ENCODE measurements at places on chromosomes 3 and 15.

- DNase-seq: no peak
Observed at GRCh38 chr3:4232798-4233197, 70.4 kb upstream of the SETMAR start.

- no peak for DNase-seq
Observed at GRCh38 chr15:100778831-100779288, 100.8 kb upstream of the ALDH1A3 start.

- DNase-seq: no peak
Observed at GRCh38 chr15:93985176-93985575, 246.2 kb upstream of the MCTP2 start.

GRCh38 chr3:52398670-52399081 lies 46.2 kb downstream of the SEMA3G start:
- no peak for DNase-seq

DNA sequence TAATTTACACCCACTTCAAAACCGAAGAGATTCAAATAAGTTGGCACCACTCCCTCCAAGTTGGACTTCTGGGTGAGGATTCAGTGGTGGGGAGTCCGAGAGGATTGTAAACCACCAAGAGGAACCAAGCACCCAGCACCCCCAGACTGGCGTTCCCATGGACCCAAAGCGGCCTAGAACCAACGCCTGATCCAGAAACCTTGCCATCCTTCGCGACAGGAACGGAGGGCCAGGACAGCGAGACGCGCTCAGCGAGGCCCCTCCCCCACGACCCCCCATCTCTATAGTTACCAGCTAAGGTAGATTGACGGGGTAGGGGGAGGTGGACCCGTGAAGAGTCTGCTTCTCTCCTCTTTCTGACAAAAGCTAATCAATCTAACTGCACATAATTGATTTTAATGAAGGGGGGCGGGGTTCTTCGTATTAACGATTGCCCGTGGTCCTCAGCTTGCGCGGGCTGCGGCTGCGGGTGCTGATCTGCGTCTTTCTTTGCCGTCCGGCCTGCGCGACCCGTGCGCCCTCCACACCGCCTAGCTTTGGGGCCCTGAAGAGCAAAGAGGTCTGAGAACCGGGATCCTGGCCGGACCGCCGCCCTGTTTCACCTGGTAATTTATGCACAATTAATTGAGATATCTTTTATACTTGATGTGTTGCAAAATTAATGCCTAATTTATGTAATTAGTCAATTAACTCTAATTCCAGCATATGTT lies 10.9 kb upstream of the FOXB1 start:
- no peak for DNase-seq

GRCh38 chr3:34248352-34248751 lies 449.9 kb downstream of the PDCD6IP start:
- DNase-seq: no peak

DNA sequence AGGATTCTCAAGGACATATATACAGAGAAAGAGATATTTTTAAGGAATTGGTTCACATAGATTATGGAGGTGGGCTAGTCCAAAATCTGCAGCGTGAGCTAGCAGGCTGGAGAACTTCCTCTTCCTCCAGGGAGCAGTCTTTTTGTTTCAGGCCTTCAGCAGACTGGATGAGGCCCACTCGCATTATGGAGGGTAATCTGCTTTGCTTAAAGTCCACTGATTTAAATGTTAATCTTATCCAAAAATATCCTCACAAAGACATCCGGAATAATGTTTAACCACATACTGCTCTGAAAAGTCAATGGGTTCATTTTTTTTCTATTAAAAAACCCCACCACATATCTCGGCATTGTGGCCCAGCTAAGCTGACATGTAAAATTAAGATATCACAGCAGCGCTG lies 22.2 kb upstream of the NRROS start:
- DNase-seq: no peak

DNA sequence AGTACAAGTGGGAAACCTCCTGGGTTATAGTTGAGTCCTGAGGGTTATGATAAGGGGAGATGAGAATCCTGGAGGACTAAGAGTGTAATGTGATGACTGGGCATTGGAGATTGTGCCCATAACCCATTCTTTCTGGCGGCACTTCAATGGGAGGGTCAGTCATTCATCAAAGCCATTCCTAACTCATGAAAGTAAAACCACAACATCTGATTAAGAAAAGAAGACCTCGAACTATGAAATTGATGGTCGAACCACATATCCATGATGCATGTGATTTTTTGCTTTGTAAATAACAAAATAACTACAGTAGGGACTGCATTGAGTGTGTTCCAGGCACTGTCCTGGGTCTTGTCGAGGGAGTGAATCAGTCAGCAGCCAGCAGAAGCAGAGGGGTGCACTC lies 215.1 kb downstream of the SHQ1 start:
- no peak for DNase-seq

GRCh38 chr3:170730071-170730812 lies 139.8 kb downstream of the RPL22L1 start:
- no peak for DNase-seq

- no peak for DNase-seq
Observed at GRCh38 chr3:141218162-141218835, 13.3 kb upstream of the PXYLP1 start.

GRCh38 chr15:92818651-92819277 lies 81.4 kb upstream of the CHD2 start:
- DNase-seq: no peak

- DNase-seq: no peak
Observed at GRCh38 chr15:74793135-74794028, 11.5 kb downstream of the CSK start.
